ENCODE measurements at places on chromosomes 3 and 15.

- no peak for DNase-seq
Measured at GRCh38 chr15:77982127-77982490, 95.4 kb downstream of the TBC1D2B start.

GRCh38 chr15:36775209-36775608, 195.8 kb downstream of the CDIN1 start:
- DNase-seq = no peak

GRCh38 chr3:117282566-117282965, 573.0 kb downstream of the TUSC7 start:
- DNase-seq = no peak

DNA sequence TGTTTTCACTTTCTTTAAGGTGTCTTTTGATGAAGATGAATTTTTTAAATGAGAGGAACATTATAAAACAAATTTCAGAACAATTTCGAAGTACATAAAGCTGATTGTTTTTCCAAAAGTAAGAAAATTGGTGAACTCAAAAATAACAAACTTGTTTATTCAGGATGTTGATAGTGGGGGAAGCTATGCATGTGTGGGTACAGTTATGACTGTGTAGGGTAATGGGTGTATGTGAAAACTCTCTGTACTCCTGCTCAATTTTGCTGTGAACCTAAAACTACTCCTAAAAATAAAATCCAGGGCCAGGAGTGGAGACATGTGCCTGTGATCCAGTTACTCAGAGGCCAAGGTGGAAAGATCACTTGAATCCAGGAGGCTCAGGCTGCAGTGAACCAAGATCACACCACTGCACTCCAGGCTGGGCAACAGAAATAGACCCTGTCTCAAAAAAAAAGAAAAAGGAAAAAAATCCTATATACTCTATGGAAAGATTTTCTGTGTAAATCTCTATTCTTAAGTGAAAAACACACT, 37.2 kb downstream of the PIK3CB start:
- DNase-seq = no peak

DNA sequence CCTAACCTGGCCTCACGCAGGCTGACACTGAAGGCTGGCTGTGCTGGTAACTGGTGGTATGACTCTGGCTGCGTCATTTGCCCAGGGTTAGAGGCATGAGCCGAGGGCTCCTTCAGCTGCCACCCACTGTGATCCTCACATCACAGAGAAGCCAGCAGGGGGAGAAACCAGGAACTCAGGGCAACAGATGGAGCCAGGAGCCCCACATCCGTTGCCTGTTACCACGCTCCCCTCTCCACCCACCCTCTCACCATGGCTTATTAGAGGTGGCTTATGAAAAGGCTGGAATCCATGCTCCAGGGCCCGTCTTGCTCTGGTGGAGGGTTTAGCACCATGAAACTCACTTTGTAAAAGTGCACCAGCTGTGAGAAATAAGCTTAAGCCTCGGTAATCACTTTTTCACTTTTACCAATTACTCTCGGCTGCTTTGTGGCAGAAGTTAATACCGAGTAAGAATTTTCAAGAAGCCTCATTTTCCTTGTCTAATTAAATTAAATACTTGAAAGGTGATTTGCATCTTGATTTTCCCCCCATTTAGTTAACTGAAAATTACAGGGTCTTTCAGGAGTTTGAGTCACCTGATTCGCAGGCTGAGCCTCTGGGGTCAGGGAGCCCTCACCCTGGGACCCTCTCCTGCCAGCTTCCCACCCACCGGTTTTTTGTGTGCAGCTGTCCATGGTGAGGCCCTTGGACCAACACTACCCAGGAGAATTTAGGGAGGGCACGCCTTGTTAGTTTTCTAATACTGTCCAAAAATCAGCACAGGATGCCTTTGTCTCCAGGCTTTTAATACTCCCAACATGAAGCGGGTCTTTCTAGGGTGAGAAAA, 60.9 kb downstream of the ASB7 start:
- DNase-seq = no peak

DNA sequence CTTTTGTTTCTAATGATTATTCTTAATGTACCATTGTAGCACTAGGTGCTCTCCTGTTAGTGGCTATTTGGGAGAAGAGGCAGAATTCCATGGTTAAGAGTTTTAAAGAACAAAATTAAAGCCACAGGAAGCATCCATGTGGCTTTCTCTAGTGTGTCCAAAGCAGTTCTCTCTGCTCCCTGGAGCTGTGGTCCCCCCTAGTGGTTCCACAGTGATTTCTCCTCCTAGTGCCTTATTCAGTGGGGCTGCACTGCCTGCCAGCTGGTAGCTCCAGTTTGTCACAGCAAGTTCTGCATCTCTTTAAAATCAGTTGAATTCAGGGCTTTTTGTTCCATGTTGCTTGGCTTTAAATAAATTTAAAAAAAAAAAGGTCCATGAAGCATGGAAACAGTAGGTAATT, 39.6 kb upstream of the FAM98B start:
- no peak for DNase-seq

- no peak for DNase-seq
Measured at GRCh38 chr3:53597136-53597915, 102.9 kb downstream of the CACNA1D start.

DNA sequence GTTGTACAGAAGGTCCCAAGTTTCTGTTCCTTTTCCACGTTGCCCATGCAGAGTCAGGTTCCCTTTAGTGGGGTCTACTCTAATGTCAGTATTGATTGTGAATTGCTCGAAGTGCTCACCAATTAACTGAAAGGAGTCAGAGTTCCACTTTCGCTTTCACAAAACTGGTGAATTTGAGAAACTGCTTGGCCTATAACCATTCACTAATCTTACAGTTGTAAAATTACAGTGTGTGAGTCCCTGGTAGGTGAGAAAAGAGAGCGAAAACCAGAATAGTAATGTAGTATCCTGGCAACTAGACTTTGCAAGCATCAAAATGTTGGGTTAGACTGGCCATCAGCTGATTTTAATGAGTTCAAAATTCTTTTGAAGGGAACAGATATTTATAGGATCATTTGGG, 237.5 kb upstream of the CHRM5 start:
- DNase-seq = no peak

DNA sequence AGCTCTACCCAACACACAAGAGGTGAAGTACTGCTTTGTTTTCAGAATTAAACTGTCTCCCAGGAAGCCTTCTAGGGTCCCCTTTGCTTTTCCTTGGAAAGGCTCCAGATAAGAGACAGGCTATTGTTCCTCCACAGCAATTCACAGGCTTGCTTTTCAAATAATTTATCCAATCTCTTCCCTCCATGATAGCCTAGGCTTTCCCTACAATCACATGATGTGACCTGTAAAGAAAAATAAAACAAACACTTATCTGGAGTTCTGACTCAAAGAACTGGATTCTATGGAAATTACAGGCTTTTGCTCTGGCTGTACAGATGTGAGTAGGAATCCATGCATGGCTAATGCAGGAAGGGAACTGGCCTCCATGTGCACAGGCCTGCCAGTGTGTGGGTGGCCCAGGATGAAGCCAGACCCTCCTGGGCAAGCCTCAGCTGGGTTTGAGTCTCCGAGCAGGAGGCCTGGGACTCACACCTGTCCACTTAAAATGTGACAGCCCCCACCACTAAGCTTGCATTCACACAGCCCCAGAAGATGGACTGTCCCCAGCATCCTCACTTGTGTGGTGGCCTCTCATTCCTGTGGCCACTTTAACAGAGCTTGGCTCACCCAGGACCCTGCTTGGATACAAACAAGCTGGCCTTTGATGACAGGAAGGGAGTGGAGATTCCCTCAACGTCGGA, 75.8 kb upstream of the LEKR1 start:
- no peak for DNase-seq

DNA sequence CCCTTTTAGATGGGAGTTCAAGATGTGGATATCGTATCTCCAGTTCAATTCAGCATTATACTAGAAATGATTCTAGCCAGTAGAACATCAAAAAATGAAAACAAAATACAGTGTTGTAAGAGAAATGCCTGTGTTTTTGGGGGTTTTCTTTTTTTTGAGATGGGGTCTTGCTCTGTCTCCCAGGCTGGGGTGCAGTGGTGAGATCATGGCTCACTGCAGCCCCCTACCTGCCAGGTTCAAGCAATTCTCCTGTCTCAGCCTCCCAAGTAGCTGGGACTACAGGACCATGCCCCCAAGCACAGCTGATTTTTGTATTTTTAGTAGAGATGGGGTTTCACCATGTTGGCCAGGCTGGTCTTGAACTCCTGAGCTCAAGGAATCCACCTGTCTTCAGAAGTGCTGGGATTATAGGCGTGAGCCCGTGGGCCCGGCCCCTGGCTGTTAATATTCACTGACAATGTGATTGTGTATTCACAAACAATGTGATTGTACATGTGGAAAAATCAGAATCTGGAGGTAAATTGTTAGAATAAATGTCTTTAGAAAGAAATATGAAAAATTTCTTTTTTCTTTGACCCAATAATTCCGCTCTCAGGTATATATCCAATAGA, 59.0 kb downstream of the ARIH1 start:
- DNase-seq = no peak

DNA sequence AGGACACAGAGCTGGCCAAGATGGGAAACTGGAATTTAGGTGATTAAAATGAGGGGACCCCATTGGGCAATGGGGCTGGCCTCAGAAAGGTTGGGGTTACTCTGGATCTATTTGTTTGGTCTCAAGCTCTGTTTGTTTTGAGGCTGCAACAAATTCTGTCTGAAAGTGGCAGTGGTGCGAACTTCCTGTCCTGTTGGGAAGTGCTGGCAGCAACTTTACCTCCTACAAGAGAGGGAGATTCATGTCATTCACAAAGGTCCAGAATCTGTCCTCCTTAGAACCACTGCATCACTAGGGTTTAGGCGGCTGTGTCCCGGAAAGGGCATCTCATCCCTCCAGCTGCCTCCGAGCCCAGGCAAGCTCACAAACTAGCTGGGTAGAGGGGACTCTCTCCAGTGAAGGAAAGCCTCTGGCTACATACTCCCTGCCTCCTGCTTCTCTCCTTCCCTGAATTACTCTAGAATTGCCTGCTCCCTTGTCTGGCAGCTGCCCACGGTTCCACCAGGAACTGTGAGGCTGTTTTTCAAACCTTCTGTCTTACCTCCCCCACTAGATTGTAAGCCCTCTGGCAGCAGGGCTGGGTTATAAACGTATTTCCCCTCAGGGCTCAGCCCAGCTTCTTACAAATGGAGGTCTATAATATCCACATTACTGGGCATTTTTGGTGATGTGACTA, 23.6 kb downstream of the MEGF11 start:
- DNase-seq = no peak

DNA sequence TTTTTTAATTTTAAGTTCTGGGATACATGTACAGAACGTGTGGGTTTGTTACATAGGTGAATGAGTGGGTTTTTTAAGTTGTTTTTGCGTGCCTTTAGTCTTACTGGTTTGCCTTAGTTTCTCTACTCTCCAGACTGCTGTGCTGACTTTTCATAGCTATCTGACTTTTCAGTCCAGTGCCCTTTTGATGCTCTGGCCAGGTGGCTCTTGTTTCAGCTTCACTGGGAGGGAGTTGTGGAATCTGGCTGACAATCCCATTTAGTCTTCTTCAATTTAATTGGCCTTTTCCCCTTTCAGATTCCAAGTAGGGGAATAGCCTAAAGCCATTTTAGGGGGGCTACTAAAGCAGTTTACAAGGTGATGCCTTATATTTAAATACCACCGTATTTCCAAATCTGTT, 30.1 kb downstream of the FNDC3B start:
- DNase-seq = no peak

GRCh38 chr15:33946152-33946551, 22.1 kb upstream of the CHRM5 start:
- DNase-seq = no peak

DNA sequence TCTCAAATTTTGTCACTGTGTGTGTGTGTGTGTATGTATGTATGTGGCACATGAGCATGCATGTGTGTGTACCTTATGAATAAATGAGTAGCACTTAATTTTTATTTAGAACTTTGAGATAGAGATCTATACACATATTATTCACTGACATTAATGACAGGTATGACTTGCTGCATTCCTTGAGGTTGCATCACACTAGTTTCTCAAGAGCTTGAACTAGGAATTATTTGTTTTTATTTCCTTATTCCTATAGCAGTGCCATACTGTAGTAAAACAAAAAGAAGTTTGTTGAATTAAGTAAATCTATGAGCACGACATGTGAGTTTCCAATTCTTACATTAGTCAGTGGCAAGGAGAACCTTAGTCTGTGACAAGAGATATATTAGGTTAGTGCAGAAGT, 943.9 kb downstream of the ROBO1 start:
- DNase-seq = no peak

DNA sequence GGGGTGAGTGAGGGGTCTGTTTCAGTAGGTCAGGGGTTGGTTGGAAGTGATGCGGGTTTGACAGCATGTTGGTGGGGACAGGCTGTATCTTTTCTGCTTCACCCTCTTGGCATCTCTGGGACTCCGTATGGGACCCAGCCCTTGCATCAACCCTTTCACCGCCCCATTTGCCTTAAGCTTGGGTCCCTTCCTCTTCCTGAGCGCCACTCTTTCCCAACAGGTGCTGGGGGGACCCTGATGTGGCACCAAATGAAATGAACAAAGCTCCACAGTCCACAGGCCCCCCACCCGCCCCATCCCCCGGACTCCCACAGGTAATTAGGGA, 1.1 kb downstream of the EIF4G1 start:
- DNase-seq = no peak

- no peak for DNase-seq
Measured at GRCh38 chr3:97389936-97390335, 374.6 kb upstream of the ARL6 start.

DNA sequence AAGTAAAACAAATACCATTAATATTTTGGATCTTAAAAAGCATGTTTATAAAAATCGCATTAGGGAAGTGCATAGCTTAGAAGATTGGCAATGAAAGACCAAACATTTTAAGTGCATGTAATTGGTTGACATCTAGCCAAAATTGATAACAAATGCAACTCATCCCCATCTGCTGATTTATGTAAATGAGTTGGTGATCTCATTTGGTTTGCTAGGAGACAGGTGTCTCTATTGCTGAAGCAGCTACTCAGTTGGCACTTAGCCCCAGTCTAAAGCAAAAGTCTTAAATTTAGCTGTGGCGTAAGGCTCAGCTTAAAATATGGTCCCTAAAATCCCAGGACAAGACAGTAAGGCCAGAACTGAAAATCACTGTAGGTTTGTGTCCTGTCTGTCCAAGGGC, 113.5 kb upstream of the CHL1 start:
- no peak for DNase-seq

DNA sequence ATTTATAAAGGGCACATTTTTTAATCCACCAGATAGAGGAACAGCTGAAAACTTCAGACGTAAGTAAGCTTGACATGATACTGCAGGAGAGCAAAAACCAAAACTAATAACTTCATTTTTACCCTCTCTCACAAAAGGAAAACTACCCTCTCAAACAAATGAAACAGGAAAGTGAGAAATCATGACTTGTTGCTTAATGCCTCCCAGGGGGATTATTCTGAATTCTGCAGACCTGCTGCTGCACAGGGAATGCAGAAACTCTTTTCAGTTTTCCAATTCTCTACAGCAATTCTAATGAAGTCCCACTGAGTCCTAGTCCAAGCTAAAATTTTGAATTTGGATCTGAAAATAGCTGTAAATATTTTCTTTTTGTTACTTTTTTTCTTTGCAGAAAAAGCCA, 637.1 kb upstream of the CCDC54 start:
- no peak for DNase-seq

- DNase-seq = no peak
Measured at GRCh38 chr3:122767540-122768372, 25.9 kb downstream of the HSPBAP1 start.

- no peak for DNase-seq
Measured at GRCh38 chr15:39115379-39116057, 465.4 kb upstream of the THBS1 start.

- no peak for DNase-seq
Measured at GRCh38 chr3:119331661-119332060, 37.5 kb downstream of the ARHGAP31 start.

- no peak for DNase-seq
Measured at GRCh38 chr3:117547956-117548550, 838.5 kb downstream of the TUSC7 start.

GRCh38 chr15:66876731-66877476, 174.9 kb downstream of the SMAD6 start:
- no peak for DNase-seq

Measured in urinary bladder (tissue), 4 donors.